ENCODE measurements at places on chromosomes 12 and 14.

- peak; percentile 80 for DNase-seq
Observed at GRCh38 chr12:114662512-114663177, 21.3 kb downstream of the TBX3 start.

GRCh38 chr14:81303258-81303935 is 82.6 kb upstream of the GTF2A1 start:
- DNase-seq: no peak

- no peak for DNase-seq
Observed at GRCh38 chr12:50925342-50925651, 27.0 kb upstream of the HIGD1C start.

GRCh38 chr12:4975574-4975973 is 65.9 kb downstream of the KCNA1 start:
- DNase-seq: no peak

DNA sequence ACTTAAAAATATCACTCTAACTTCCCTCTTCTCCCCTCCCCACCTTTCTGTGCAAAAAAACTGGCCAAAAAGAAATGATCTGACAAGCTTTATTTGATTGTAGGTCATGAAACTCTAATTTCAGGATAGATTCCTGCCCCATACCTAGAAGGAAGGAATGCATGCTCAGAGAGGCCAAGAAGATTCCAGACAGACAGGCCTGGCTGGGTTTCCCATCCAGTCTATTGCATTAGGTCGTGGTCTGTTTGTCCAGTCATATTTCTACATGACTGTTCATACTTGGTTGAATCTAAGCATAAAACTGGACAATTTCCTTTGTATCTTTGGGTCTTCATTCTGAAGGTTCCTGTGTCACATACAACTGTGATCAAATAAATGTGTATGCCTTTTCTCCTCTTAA is 20.0 kb upstream of the SLC15A5 start:
- no peak for DNase-seq

DNA sequence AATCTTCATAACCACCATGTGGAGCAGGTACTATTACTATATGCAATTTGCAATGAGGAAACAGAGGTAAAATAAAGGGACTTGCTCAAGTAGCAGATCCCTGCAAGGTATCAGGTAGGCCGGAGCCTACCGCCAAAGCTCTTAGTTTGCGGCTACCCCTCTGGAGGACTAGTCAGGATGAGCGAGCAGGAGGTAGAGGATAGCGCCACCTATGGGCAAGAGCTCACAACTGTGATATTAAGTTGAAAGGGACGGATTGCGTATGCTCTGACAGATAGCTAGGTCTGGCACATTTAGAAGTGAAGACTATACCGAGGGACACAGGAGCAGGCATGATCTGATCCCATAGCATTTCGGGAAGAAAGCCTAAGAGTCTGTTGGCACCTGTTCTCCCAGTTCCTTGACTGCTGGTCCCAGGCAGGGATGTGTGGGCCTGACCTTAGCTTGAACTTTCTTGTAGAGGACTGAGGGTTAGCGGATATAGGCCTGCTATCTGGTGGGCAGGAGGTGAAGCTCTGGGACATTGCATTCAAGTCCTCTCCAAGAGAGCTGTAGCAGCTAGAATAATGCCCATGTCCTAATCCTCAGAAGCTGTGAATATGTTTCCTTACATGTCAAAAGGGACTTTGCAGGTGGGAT is 48.0 kb downstream of the SLC17A8 start:
- DNase-seq: no peak

DNA sequence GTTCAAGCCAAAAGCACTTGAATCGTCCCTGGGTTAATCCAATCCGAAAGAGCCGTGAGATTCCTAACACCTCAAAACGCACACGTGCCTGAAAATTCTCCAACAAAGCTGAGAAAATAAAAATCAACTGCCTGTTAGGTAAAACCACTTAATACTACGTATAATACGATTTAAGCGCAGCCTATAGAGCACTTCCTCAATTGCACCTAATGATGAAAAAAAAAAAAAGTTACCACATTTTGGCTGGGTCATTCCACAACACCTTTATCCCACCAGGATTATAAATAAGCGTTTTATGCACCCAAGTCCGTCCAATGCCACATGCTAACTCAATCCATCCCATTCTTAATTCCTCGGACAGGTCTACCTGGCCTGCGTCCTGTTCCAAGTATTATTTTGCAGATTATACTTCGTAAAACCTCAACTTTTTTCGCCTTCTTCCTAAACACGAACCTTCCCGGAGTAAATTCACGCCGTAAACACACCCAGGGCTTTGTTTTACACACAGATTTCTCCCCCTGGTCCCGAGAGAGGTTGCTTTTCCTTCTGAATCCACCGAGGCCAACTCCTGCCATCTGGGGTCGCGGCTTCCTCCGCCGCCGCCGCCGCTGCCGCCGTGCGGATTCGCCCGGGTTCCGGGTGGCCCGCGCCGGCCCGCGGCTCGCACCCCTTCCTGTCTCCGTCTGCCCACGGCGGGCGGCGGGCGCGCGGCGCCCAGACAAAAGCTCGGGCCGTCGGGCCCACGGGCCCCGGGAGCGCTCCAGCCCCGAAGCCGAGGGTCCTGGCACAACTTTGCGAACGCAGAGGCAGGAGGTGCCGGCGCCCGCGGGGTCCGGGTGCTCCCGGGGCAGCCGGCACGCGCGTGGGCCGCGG is 66.2 kb downstream of the RNF34 start:
- DNase-seq: no peak

DNA sequence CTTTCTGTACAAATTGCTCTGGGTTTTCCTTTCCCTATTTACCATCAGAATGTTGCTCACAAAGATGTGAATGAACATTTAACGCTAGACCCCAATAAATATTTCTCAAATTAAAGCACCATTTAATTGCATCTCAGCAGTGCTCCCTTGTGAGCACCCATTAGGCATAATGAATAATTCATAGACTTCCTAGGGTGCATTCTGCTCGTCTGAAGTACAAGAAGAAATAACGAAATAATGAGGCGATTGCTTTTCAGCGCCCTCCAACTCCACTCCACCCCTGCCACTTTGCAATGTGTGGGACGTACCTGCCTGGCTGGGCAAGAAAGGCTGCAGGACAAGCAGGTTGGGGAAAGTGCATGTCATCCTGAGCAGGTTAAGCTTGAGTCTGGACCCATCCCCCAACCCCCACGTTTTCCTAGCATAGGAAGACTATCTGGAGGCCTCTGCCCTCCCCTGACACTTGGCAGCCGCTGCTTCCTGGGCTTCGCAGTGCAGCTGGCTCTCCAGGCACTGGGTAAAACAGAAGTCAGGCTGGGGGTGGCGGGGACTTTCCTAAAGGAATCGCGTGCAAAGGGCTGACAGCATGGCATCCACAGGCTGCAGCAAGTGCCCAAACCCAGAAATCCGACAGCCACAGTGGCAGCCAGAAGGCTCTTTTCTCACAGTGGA is 253.7 kb downstream of the DUSP6 start:
- no peak for DNase-seq

GRCh38 chr12:7905071-7905470 is 30.9 kb downstream of the SLC2A3 start:
- DNase-seq: no peak

DNA sequence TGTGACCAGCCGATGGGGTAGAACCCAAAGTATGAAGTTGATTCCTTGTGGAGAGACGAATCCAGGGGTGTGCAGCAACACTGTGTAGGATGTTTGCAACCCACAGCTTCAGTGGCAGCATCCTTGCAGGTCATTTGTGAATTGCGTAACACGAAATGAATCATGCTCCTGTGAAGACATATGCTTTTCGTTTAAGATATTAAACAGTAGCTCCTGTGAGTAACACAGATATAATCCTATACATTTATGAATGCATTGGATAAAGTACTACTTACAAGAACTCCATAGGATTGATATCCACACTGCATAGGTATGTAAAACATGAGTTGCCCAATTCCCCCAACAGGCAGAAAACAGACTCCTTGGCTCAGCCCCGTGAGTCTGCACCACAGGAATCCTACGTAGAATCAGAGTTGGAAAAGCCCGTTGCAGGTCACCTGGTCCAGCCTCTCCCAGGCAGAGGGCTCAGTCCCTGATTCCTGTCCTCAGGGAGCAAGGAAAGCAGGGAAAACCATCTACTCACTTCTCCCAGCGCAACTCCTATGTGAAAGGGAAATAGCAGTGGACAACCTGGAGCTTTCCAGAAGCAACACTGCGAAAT is 75.8 kb downstream of the GPATCH2L start:
- peak; percentile 1 for DNase-seq

DNA sequence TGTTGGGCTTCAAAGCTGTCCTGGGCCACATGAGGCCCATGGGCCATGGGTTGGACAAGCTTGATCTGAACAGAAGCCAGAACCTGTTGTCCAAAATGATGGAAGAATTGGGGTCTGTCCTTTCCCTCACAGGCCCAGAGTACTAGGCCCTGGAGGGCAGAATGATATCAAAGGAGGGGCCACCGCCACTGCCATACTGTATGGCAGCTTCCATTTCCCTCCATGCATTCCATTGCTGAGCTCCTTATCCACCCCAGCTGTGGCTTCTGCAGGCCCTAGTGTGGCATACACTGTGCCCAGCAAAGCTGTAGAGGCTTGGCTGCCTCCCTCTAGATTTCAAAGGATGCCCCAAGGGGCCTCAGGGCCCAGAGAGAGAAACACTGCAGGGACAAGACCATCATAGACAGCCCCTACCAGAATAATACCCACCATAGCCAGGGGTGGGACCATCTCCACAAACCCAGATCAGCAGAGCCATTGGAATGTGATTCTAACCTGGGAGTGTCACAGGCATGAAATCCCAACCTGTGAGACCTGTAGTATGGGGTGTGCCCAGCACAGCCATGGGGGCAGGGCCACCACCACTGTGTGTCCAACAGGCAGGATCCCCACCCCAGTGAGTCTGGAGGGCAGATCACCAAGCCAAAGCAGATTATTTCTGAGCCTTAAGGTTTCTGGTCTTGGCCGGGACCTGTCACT is 61.4 kb upstream of the BEGAIN start:
- no peak for DNase-seq

DNA sequence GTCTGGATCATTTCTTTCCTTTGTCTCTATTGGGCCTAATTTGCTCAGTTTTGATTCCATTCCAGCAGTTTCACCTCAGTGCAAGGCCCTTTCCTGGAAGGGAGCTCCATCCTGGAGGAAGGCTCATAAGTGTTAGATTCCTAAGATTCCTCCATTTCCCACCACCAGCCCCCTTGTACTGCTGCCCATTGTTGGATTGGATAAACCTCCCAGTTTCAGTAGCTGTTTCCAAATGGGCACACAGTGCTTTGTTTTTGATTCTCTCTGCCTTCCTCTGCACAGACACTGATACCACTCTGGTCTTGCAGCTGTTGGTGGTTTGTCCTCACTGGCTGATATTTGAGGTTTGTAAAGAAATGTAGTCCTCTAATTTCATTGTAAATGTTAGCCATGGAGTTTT is 158.9 kb downstream of the SLC15A5 start:
- no peak for DNase-seq

GRCh38 chr12:76899522-76899921 is 20.7 kb upstream of the CSRP2 start:
- no peak for DNase-seq

- no peak for DNase-seq
Observed at GRCh38 chr14:105519946-105520698, 6.3 kb upstream of the TMEM121 start.

DNA sequence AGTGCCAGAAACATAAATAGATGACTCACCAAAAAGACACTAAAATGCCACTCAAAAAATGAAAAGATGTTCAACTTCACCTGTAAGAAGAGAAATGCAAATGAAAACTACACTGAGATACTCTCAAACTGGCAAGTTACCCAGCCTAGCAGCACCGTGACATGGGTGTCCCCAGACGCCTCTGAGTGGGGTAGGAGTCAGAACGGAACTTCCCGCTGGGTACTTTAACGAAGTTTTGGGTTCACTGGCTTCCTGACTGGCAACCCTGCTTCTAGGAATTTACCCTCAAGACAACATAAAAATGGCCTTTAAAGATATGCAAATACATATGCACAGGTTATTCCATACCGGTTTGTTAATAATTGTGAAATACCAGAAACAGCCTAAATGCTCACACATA is 52.6 kb downstream of the RIMBP2 start:
- DNase-seq: no peak

DNA sequence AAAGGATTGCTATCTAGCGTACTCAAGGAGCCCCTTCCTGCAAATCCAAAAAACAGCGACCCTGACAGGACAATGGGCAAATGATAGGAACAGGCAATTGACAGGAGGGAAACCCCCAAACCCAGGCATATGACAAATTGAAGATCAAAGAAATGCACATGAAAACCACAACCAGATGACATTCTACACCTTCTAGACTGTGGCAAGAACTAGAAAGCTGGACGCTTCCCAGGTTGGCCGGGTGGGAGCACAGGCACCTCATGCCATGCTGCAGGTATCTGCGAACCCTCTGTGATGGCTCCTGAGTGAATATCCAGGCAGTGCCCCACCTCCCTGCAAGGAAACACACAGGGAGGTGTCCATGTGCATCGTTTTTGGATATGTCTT is 37.1 kb downstream of the CMKLR1 start:
- DNase-seq: no peak

DNA sequence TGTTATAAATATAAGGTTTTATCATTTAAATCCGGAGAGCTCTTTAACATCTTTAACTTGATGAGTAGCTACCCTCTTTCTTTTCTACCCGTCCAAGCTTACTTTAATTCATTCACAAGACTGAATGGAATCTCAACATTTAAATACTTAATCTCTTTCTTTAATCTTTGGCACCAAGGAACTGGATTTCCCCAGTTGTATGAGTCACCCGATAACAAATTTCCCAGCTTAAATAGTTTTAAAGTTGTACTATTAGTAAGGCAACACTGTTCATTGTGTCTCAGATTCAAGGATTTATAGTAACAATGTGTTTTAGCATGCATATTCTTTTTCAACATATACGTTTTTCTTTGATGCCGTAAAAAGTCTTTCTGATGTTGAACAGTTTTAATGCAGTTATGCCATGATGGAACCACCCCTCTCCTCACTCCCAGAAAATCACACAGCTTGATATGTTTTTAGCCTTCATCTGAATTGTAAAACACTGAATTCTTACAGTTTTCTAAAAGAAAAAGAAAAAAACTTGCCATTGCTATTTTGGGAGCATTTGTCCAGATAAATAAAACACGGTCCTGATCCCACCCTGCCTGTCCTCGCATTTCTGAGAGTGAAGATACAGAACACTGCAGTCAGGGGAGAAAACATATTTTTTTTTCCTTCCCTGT is 16.0 kb upstream of the LRP6 start:
- DNase-seq: no peak

- DNase-seq: no peak
Observed at GRCh38 chr14:53953828-53954550, 2.6 kb downstream of the BMP4 start.

DNA sequence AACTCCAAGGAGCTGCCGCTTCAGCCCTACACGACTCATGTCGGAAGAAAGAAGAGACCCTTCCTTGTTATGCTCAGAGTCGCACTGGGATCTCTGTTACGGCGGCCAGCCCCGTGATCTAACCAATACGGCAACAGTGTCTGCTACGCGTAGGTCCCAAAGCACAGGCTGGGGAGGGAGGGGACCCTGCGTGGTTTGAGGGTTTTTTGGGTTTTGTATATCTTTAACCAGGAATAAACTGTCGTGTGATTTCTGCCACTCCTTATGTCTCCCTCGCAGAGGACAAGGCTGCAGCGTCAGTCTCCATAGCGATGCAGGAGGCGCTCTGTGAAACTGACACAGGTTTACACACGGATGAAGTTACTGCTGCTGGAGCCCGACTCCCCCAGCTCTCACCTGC is 60.0 kb upstream of the DIO3 start:
- DNase-seq: no peak

Data from amniotic stem cell (primary cell).